HS-27A (cell line): ENCODE measurements at places on chromosomes 16 and 17.
A peak's percentile ranks its signal among the peaks of the same experiment; 100 is the strongest.

GRCh38 chr17:50511058-50511457 is 2.8 kb downstream of the MYCBPAP start:
- DNase-seq = no peak

GRCh38 chr17:75565066-75565465 is 22.5 kb upstream of the MYO15B start:
- no peak for DNase-seq

DNA sequence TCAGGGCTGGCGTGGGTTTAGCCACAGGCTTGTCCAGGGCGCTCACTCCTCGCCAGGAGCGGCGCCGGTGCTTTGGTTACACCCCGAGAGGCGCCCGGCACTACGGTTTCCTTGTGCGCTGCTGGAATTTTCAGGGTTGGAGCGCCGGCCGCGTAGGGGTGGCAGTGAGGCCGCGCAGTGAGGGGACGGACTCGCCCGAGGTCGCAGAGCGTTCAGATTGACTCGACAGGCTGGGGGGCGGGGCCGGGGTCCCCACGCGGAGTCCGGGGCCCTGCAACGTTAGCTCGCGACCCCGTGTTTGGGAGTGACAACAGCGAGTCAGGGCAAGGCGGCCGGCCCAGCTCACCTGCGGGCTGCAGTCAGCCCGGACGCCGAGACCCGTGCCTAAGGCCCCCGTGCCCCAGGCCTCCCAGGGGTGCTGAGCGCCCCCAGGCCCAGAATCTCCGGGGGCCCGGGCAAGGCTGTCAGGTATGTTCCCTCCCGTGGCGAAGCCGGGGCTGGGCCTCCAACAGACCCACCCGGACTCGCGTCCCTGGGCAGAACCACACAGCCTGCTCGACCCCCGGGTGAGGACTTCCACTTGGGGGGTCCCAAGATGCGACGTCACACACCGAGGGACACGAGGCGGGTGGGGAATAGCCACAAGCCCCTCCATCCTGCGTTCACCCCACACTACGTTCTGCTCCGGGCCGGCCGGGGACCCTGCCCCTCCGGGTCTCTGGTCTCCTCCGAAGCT is 1.3 kb upstream of the ACTG1 start:
- DNase-seq = no peak

DNA sequence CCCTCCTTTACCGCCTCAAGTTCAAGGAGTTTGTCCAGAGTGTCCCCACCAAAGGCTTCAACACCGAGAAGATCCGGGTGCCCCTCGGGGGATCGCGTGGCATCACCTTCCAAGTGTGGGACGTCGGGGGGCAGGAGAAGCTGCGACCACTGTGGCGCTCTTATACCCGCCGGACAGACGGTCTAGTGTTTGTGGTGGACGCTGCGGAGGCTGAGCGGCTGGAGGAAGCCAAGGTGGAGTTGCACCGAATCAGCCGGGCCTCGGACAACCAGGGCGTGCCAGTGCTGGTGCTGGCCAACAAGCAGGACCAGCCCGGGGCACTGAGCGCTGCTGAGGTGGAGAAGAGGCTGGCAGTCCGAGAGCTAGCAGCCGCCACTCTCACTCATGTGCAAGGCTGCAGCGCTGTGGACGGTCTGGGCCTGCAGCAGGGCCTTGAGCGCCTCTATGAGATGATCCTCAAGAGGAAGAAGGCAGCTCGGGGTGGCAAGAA is 1.1 kb downstream of the ARL4D start:
- no peak for DNase-seq

DNA sequence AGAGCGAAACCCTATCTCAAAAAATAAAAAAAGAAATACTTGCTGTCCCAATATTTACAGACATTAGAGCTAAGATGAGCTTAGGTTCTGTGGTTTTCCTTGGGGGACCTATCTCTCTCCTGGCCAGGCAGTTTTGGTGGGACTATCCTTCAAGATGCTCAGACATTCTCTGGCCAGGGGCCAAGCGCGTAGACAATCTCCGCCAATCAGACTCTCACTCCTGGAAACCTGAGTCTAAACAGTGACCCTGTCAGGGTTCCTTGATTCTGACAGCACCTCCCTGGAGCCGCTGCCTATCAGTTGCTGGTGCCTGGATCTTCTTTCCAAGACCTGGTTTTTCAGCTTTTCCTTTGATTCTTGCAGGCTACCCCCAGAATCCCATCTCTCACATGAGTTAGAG is 45.6 kb downstream of the EMP2 start:
- no peak for DNase-seq

DNA sequence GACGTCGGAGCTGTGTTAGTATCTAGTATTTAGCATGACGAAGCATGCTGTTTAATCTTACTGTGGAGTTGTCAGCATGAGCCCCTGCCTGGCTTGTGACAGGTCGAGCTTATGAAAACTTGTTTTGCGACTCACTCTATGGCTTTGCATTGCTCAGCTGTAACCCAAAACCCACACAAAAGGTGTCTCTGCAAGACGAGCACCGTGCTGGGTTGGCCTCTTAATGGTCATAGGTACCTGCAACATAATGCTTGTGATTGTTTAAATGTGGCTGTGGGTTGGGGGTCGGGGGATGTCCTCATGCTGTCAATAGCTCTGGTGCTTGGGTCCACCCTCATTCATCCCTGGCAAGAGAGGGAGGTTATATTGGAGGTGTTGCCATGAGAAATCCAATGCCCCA is 5.4 kb downstream of the NTN1 start:
- no peak for DNase-seq

DNA sequence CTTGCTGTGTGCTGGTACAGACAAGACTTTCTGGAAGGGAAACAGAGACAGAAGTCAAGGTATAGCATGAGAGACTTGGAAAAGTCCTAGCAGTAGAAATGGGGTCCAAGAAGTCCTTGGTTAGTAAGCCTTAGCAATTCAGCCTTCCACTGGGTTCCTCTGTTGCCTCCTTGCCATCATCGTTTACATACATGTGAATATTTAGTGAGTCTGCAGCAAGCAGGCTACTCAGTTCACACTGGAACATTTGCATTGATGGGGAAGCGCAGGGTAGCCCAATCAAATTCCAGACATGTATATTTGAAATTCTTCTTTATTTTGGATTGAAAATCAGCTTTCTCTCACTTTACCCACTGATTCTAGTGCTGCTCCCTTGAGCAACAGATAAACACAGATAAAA is 27.1 kb downstream of the LIMD2 start:
- DNase-seq = no peak

GRCh38 chr17:81527591-81528383 is at the start of gene FSCN2:
Gene FSCN2, plus strand, starts transcription at chr17:81528377. Its CDS starts 155 bp downstream, at chr17:81528532.
- no peak for DNase-seq

GRCh38 chr17:39627047-39627711 is 427 bp downstream of the PPP1R1B start:
- DNase-seq = no peak

GRCh38 chr16:57938936-57939871 is 31.7 kb downstream of the CNGB1 start:
- no peak for DNase-seq

- no peak for DNase-seq
Measured at GRCh38 chr17:14797801-14798200, 467.3 kb downstream of the PMP22 start.

- DNase-seq = no peak
Measured at GRCh38 chr17:37054894-37055293, 106.1 kb downstream of the AATF start.

DNA sequence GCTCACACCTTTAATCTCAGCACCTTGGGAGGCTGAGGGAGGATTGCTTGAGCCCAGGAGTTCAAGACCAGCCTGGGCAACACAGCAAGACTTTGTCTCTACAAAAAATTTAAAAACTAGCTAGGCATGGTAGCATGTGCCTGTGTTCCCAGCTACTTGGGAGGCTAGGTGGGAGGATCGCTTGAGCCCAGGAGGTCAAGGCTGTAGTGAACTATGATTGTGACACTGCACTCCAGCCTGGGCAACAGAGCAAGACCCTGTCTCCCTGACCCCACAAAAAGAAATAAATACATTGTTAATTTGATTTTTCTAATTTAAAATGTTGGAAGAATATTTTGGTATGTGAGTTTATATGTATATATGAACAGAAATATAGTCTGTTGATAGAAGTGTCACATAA is 22.4 kb upstream of the PHAF1 start:
- DNase-seq = no peak

- no peak for DNase-seq
Measured at GRCh38 chr16:4928227-4928626, 8.7 kb downstream of the PPL start.

DNA sequence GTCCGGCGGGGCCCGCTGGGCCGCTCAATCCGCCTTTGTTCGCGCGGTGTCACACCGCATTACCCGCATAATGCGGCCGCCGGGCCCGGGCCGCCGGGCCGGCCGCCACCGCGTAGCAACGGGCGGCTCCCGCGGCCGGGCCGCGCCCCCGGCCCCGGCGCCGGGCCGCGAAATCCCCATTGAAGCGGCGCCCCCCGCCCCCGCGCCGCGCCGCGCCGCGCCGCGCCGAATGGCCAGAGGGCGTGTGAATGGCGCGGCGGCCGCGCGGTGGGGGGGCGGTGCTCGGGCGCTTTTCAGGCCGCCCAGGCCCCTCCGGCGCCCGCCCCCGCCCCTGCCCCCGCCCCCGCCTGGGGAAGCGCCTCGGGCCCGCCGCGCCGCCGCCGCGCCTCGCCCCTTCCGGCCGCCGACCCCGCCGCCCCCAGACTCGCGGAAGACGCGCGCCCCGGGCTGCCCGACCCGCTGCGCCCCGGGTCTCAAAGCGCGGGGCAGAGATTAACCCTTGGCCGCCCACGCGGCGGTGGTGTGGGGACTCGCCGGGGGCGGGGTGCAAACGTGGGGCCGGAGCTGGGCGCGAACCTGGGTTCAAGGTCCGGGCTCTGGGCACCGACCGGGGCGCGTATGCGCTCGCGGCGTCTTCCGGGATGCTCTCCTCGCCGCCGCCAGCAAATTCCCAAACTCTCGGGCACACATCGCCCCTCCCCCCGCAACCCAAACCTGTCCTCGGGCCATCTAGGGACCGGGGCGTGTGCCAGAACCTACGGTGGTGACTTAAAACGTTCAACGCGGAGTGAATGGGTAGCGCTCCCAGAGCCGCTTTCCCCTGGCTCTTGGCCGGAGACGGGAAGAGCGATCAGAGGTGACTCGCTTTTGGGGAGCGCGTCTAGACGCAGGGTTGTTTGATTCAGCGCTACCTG is 46.7 kb downstream of the WNT3 start:
- no peak for DNase-seq

DNA sequence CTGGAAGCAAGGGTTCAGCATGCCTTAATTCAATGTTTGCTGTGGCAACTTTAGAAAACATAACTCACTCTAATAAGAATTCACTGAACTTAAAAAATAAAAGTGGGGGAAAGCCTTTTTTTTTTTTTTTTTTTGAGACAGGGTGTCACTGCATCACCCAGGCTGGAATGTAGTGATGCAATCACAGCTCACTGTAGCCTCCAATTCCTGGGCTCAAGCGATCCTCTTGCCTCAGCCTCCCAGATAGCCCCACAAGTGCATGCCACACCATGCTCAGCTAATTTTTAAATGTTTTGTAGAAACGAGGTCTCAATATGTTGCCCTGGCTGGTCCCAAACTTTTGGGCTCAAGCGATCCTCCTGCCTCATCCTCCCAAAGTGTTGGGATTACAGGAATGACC is 243.9 kb downstream of the PARN start:
- DNase-seq = no peak

DNA sequence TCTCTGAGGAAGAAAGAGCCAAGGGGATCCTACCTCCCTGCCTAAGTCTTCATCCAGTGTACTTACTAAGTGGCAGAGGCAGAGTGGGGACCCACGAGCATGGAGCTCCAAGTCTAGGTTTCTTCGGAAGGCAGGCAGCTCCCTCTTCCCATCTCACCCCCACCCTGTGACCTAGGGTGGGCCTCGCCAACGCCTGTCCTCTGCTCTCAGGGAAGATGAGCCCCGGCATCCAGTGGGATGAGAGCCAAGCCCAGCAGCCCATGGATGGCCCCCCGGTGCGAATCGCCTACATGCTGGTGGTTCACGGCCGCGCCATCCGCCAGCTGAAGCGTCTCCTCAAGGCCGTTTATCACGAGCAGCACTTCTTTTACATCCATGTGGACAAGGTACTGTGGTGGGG is 8.3 kb downstream of the XYLT2 start:
- DNase-seq = no peak

DNA sequence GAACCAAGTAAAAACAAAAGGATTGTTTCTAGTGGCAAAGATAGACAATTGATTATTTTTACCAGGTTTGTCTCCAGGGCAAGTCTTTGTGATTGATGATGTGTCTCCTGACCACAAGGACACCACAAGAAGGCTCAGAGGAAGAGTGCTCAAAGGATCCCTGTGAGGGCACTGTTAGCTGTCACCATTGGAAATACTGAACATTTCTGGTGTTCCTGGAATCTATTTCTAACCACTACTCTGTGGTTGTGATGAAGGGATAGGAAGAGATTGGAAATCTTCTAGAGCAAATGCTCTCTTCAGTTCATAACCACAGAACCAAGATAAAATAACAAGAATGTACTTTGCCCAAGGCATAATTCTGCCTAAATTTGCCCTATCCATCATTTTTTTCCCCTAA is 15.3 kb downstream of the RNF43 start:
- peak; percentile 26 for DNase-seq

DNA sequence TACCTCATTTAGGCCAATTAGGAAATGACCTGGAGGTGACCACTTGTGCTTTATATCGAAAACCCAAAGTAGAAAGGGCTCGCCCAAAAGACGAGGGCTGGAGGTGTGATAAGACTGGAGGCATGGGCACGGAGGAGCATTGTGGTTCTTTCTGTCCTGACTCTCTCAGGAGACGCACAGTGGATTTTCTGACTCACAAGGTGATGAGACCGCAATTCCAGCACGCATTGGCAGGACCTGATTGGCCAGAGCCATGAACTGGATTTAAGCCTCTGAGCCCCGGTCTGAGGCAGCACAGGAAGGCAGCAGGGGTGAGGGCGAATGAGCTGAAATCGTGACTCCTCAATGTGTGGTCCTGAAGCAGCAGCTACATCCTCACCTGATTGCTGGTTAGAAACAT is 559.1 kb upstream of the SALL1 start:
- no peak for DNase-seq

DNA sequence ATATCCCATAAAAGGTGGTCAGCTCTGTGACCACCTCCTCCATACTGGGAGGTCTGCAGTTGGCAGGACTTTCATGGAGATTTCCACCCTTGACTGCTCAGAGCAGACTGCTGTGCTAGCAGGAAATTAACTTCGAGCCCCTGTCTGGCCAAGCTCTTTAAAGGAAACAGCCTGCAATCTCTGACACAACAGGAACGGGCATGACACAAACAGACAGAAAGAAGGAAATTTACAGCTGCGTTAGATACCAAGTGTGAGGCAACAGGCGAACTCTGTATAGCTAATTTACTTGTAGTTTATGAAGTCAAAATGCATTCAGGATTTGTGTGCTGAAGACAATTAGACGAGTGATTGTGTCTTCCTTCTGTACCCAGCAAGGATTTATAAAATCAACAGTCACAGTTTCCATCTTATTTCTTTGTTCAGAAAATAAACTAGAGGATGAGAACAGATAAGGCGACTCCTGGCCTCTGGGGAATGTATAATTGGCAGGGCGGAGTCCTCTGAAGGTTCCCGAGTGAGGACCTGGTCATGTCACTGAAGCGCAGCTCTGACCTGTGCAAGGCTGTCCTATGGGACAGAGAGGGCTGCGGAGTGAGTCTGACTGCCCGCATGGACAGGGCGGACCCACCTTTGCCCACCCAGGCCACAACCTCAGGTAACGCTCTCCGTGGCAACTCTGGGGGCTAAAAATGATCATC is 16.1 kb downstream of the WIPI1 start:
- no peak for DNase-seq

GRCh38 chr17:69555056-69555455 is 140.6 kb downstream of the MAP2K6 start:
- no peak for DNase-seq
